ENCODE measurements at places on chromosomes 2 and 18.

- no peak for DNase-seq
These were observed 104.1 kb upstream of the FZD5 start for GRCh38 chr2:207873794-207874193.

GRCh38 chr2:56680971-56681631, 497.3 kb downstream of the CCDC85A start:
- no peak for DNase-seq

- no peak for DNase-seq
These were observed 24.1 kb downstream of the SKA1 start for GRCh38 chr18:50398947-50399346.

GRCh38 chr18:13513021-13513420, 213.3 kb downstream of the FAM210A start:
- DNase-seq: peak; percentile 34

- DNase-seq: no peak
These were observed 13.1 kb upstream of the PHLPP1 start for GRCh38 chr18:62702259-62702658.

GRCh38 chr2:198659096-198659870, 798.5 kb downstream of the SATB2 start:
- no peak for DNase-seq

- DNase-seq: no peak
These were observed 2.1 kb downstream of the ZNF532 start for GRCh38 chr18:58866773-58867150.

DNA sequence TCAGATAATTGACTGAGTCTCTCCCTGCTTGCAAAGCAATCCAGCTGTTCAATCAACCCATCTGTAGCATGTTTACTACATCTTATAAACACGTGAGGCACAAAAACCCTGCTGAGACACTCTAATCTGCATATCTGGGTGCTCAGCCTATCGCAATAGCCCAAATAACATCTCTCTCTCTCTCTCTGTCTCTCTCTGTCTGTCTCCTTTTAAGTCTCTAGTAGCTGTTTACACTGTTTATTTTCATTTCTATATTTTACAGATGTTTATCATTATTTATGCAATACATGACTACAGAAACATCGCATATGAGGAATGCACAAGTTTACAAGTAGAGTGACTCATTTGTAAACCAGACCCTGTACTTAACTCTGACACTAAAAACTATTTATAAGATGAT, 422.1 kb upstream of the DSEL start:
- DNase-seq: no peak

- no peak for DNase-seq
These were observed 28.4 kb upstream of the MALL start for GRCh38 chr2:110143982-110144381.

DNA sequence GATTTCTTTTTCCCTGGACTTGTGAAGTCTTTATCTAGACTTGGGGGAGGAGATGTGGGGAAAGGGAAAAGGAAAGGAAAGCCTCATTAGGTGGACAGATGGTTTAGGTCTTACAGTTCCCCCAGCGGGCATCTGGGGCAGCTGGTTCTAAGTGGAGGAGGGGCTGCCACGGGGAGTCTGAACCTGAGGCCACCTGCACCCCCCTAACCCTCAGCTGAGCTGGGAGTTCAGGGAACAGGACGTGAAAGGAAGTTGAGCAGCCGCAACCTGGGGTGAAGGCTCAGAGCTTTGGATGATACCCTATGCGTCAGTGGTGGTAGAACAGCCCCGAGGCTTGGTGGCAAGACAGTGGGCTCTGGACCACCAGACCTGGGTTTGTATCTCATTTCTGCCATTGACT, 26.8 kb downstream of the ITM2C start:
- DNase-seq: no peak

- DNase-seq: no peak
These were observed 255.7 kb downstream of the DSEL start for GRCh38 chr18:67260841-67261240.

GRCh38 chr18:26440644-26441043, 107.7 kb downstream of the KCTD1 start:
- no peak for DNase-seq

DNA sequence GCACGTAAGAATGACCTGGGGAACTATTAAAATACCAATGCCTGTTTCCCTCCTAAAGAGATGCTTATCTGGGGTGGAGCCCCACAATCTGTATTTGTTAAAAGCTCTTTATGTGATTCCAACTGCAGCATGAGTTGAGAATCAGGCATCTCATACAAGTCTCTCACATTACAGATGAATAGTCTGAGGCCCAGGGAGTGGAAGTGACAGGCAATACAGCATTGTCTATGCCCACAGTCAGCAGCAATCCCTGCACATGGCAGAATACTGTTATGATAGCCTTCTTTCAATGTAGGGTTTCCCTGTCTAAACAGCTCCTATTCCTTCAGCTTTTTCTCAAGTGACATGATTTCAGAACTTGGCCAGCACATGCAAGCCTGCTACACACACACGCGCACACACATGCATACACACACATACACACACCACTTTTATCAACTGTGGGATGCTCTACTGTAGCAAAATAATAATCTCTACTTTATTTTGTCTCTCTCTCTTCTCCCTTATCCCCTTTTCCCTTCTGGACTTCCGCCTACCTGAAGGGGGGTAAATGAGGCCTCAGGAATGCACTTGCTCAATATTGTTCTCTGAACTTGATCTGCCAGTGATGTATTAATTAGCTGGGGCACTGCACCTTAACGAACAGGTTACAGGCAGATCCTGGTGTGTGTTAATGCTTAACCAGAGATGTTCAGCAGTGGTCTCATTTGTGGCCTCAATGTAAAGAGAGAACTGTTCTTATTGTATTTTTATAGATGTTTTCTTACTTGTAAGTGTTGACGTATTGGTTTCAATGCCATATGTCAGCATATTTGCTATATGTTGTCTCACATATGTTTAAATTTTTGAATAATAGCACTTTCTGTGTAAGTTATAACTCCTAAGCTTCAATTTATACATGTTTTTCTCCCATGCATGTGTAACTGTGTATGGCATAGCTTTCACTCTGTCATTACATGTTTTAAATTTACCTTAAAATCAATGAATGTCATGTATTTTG, 116.0 kb downstream of the SETBP1 start:
- DNase-seq: no peak

GRCh38 chr2:122329278-122329677, 573.8 kb downstream of the TSN start:
- no peak for DNase-seq

- DNase-seq: no peak
These were observed 39.9 kb upstream of the KLF11 start for GRCh38 chr2:10003206-10004125.

- peak; percentile 90 for DNase-seq
These were observed 202.6 kb downstream of the TGIF1 start for GRCh38 chr18:3652380-3653262.

- DNase-seq: no peak
These were observed 28.4 kb upstream of the XPO1 start for GRCh38 chr2:61566566-61566965.

- DNase-seq: no peak
These were observed 1304.4 kb upstream of the ACVR2A start for GRCh38 chr2:146540271-146540932.

DNA sequence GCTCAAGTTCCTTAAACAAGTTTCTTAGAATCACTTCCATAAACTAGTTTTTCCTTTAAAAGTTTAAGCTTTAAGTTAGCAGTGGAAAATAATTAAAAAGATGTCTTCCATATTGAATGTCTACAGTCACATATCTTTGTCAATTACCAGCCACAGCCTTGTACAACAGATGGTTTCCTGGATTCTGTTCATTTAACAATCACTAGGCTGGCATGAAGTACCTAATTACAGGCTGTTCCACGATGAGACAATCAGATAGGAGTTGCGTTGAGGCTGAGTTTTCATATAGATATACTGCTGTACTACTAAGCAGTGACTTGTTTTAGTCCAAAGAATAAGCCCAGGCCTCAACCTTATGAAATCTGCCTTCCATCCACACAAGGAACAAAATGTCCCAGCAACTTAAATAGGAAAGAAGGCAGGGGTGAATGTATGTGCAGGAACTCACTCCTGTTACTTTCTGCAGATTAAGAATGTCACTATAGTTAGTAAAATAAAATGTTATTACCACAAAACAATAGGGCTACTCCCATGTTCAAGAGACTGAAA, 131.0 kb downstream of the ZAP70 start:
- no peak for DNase-seq

GRCh38 chr2:128413014-128413717, 94.5 kb upstream of the HS6ST1 start:
- DNase-seq: no peak

Measured in activated CD4-positive, alpha-beta T cell treated with anti-CD3 and anti-CD28 coated beads for 36 hours (primary cell).